ENCODE measurements at places on chromosomes 2 and 18.

DNA sequence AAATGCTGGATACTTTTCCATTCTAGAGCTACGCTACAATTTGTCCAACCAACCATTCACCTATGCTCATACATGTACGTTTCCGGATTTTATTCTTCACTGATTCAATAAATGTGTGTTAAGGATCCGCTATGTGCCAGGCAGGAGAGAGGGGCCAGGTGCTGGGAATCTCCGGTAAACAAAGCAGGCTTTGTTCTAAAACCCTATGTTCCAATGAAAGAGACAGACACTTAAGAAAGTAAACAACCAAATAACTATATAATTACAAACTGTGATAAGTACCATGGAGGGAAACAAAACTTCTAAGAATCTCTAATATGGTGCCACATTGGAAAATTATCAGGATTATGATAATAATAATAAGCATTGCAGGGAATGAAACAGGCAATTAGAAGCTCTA is 22.2 kb upstream of the POMC start:
- DNase-seq: no peak

DNA sequence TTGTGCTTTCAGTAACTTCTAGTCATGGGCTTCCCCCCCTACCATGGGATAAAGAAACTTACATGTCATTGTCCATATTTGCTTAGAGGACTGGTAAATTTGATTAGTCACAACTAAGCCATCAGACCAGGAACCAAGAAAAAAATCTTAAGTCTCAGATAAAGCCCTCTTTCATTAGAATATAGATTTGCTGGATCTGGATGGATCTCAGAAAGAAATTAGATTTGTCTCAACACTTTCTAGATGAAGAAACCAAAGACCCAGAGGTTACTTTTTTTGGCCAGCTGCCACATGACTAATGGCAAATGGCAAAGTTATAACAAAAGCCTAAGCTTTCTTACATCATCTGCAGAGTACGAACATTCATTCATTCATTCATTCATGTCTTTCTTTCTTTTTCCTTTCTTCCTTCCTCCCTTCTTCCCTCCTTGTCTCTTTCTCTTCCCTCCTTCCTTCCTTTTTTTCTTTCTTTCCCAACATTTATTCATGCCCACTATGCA is 60.2 kb downstream of the CDCA7 start:
- no peak for DNase-seq

- no peak for DNase-seq
These were observed 150.0 kb upstream of the SPRED2 start for GRCh38 chr2:65582364-65582763.

GRCh38 chr2:46125798-46126197 is 171.4 kb upstream of the EPAS1 start:
- DNase-seq: no peak

- DNase-seq: no peak
These were observed 96.9 kb downstream of the HDAC4 start for GRCh38 chr2:239303711-239304532.

DNA sequence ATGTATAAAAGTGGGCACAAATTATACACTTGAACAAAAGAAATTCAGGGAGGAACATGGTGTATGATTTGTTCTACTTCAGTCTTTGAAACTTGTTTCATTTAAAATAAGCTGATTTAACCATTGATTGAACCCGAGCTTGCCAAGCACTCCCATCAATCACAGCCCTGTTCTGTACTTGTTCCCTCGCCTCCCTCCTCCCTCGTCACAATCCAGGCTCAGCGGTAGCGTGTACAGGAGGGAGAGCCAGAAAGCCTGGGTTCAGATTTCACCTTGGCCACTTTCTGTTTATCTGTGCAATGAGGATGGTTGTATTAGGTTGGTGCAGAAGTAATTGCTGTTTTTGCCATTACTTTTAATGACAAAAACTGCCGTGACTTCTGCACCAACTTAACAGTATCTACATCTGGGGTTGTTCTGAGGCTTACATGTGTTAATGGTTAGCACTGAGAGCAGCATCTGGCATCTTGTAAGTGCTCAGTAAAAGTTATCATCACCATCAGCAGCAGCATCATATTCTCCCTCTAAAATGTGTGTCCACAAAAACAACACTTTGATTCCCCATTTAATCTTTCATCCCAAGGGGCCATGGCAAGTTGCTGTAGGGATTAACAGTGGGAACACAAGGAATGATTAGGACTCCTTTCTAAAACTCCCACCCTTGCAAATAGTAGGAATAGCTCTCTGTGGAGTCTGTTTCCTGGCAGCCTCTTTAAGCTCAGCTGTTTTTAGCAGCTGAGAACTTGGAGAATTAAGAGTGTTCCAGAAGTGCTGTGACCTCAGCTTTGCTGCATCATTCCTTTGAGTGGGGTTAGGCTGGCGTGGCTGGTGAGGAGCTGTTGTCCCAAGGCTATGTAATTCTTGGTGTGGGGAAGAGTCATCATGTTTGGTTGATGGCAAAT is 4.7 kb downstream of the DPYSL5 start:
- no peak for DNase-seq

DNA sequence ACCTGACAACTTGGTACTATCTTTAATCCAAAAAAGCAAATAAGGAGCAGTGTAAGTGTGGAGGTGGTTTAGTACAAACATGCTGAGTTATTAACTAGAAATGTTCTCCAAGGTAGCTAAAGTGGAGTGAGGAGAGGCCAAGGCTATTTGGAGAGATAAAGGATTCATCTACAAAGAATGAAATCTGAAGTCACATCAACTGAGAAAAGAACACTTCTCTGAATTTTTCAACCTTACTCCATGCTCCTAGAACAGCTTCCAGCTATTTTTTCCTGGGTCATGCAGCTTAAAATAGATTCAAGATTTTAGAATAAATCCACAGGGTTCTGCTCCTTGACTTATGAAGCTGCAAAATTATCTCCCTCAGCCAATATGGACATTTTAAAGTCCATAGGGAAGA is 18.7 kb downstream of the IMMT start:
- DNase-seq: no peak

- DNase-seq: no peak
These were observed 110.8 kb upstream of the ARL4C start for GRCh38 chr2:234607691-234608090.

DNA sequence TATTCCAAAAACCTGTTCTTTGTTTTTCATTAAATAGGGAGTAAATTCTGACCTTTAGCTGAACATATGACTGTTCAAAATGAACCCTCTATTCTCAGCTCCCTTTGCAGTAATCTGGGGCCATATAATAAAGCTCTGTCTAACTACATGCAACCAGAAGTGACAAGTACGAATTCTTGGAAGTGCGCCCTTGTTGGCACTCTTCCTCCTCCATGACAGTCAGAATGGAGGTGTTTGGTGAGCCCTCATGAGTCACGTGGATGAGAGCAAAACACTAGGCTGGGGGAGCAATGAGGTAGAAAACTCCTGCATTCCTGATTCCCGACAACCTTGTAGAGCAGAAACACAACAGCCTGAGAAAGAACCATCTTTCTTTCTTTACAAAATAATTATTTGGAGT is 552.9 kb downstream of the FBXO15 start:
- DNase-seq: no peak

DNA sequence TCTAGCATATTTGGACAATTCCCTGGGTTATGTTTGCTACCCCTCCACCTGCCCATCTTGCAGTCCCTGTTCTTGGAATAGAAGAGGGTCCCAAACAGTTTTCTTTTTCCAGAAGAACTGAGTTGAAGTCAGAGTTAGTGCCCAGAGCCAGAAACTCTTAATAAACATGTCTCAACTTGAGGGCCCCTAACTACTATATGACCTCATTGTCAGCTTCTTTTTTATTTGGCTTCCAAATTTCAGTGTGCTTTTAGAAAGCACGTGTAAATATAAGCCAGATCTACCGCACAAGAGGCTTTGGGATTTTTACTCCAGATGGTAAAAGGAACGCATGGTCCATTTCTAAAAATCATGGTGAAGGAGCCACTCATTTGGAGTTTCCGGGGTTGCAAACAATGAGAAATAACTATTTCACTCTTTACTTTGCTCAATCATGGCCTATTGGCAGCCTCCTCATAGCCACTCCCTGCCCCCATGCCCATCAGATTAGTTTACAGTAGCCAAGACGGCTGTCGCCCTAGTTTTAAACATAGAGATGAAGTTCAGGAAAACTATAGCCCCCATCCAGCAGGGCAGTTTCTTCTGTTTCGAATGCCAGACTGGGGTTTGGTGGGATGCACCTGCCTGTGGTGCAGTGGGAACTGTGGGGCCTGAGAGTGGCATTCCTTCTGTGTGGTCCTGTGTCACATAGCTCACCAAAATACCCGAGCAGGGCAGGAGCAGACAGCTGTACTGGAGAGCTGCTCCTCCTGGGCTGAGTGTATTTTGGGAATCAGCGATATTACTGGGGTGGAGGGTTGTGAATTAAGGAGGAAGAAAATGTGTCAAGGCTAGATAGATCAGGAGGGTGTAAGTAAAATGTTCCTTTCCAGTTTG is 1.7 kb downstream of the MAPRE3 start:
- DNase-seq: no peak

DNA sequence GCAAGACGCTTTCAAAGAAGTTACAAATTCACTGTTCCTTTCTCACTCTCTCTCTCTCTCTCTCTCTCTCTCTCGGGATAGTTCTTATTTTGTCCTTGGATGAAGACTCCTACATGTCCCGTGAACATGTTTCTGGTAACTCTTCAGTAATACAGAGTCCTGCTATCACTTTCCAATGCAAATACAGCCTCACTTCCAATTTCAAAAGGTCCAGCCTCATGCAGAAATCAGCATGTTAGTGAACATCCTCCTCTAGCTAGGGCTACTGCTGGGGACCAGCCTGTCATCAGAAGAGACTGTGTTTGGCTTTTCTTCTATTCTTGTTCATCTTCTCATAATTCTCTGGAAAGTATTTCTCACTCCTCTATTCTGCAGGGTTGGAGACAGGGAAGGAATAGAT is 1306.7 kb upstream of the CELF4 start:
- DNase-seq: no peak

DNA sequence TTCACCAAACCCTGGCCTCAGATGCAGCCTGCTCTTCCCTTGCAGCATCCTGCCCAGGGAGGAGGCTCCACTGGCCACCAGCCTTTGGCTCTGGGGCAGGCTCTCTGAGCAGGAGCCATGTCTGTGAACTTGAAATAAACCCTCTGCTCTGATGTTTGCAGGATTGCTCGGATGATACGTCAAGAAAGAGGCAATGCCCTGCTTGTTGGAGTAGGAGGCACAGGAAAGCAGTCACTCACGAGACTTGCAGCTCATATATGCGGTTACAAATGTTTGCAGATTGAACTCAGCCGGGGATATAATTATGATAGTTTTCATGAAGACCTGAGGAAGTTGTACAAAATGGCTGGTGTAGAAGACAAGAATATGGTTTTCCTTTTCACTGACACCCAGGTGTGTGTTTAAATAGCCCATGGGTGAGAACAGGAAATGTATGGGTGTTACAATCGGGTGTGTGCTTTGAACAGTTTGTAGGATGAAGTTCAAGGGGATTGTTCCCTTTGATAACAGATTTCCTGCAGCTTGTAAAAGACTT is 177.9 kb downstream of the DNAH6 start:
- DNase-seq: no peak

GRCh38 chr18:54702686-54703085 is 111.6 kb downstream of the DYNAP start:
- no peak for DNase-seq

DNA sequence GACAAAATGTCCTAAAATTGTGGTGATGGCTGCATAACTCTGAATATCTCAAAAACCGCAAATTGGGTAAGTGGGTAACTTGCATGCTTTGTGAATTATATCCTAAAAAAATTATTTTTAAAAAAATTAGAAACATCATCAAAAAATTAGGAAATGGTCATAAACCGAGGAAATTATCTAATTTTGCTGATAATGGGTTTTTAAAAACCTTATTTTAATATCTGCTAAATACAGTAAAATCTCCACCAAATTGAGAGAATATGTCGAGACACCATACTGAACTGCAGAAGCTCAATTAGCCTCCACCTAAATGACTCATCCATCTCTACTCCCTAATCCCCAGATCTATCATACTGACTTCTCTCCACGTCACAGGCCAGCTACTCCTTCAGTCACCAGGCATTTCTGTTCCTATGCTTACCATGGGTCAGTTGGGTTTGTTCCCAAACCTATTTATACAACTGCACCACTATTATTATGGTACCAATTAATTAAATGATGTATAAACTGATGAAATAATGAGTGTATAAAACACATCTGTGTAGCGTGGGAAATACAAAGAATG is 36.1 kb downstream of the SPIRE1 start:
- DNase-seq: no peak

GRCh38 chr2:224562831-224563230 is 22.3 kb downstream of the CUL3 start:
- DNase-seq: no peak

Measured in mucosa of gallbladder (tissue), 1 donor.